Sigmoid colon (tissue), 7 donors: ENCODE measurements at places on chromosomes 3 and 15. TPM values are rescaled to one million over a fixed set of nuclear protein-coding genes. Genes with fewer than 3 reads are reported as not detected.

GOLGA6D gene
- not detected for polyA plus RNA-seq

CACNA2D3 gene
- polyA plus RNA-seq: not detected

LYSMD4 gene
- 6.1 TPM for polyA plus RNA-seq

SEMA3G gene
- 0.23 TPM for polyA plus RNA-seq

GRCh38 chr3:46516521-46516920, 18.7 kb downstream of the RTP3 start:
- no peak for DNase-seq

DNA sequence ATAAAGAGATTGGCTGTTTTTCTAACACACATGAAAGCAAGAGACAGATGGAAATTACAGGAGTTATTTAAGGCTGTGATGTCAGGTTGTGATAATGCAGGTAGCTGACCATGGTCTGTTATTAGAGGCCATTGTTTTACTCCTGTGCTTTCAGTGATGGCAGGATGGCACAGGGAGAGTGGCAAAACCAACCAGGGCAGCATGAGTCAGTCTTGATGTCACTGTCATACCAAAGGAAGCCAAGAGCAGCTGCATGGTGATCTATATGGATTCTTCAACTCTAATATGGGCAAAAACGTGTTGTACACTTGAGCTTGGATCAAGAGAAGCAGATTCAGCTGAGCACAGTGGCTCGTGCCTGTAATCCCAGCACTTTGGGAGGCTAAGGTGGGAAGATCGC, 91.8 kb upstream of the LMOD3 start:
- DNase-seq: no peak

GRCh38 chr3:133040696-133041523, 2.7 kb downstream of the TMEM108 start:
- DNase-seq: peak; percentile 75

GRCh38 chr15:85276508-85276907, 103.9 kb upstream of the AKAP13 start:
- DNase-seq: no peak
